ENCODE measurements at places on chromosomes 3 and 15.

DNA sequence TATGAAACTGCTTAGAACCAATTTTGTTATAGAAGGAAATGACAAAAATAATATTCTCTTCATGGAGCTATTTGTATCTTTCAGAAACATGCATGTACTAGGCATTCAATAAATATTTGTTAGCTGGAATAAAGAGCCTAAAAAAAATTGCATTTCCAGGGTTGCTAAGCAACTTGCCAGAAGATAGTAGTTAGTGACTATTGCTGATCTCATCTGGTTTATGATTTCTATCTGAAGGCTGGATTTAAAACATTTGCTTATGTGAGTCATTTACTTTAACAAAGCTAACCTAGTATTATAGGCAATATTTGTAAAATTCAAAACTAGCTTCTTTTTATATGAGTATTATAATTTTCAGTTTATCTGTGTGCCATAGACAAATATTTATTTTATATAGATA lies 78.3 kb downstream of the NAALADL2 start:
- H3K4me1 ChIP-seq, result no peaks in the 10 kb centered on the region
- H3K4me3 ChIP-seq, result no peak overlapping the region
- H3K27me3 ChIP-seq, result no peaks in the 10 kb centered on the region
- H3K27ac ChIP-seq, result no peak overlapping the region

GRCh38 chr3:122754929-122755328 lies 38.7 kb downstream of the HSPBAP1 start:
- H3K27ac ChIP-seq, result no peak overlapping the region
- peaks cover 2% of the 10 kb centered on the region for H3K4me1 ChIP-seq
- no peak overlapping the region for H3K4me3 ChIP-seq
- peaks cover 33% of the 10 kb centered on the region for H3K36me3 ChIP-seq
- no peaks in the 10 kb centered on the region for H3K27me3 ChIP-seq

- no peak for DNase-seq
- no peak overlapping the region for H3K27ac ChIP-seq
- no peaks in the 10 kb centered on the region for H3K4me1 ChIP-seq
- H3K4me3 ChIP-seq, result no peak overlapping the region
- H3K36me3 ChIP-seq, result no peaks in the 10 kb centered on the region
These were observed 167.3 kb upstream of the NDN start for GRCh38 chr15:23854203-23854911.

DNA sequence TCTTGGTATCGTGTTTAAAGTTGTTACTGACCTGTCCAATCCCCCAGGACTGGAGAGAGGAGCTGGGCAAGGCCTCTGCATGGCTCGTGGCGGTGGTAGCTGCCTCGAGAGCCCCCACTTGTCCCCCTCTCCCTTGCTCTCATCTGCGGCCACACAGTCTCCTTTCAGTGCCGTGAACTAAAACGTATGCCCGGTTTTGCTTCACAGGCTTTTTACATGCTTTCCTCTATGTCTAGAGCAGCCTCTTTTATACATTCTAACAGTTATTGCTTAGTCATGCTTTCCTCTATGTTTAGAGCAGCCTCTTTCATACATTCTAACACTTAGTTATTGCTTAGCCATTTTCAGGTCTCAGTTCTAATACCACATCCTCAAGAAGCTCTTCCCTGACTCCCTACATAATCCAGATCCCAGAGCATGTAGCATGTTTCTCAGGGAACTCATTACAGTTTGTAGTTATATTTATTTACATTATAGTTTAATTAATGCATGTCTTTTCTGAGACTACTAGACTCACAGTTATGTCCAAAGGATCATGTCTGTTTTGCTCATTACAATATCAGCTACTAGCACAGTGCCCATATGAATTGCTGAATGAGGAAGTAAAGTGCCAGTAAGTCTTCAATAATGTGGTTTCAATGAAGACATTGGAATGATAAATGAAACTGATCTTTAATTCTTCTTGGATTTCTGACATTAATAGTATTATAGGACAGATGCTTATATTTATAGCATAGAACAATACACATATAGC lies 66.5 kb upstream of the TBL1XR1 start:
- H3K27me3 ChIP-seq, result no peaks in the 10 kb centered on the region
- H3K4me1 ChIP-seq, result no peaks in the 10 kb centered on the region
- no peak overlapping the region for H3K27ac ChIP-seq
